CD4-positive, alpha-beta T cell treated with Interleukin-4 for 1 hour (primary cell): ENCODE measurements at places on chromosomes 3 and 15.

DNA sequence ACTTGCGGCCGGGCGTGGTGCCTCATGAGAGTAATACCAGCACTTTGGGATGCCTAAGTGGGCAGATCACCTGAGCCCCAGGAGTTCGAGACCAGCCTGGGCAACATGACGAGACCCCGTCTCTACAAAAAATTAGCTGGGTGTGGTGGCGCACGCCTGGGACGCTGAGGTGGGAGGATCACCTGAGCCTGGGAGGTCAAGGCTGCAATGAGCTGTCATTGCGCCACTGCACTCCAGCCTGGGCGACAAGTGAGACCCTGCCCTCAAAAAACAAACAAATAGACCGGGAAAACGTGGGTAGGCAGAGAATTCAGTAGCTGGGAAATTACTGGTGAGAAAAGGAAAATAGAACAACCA, 667 bp downstream of the UMPS start:
- DNase-seq = no peak

DNA sequence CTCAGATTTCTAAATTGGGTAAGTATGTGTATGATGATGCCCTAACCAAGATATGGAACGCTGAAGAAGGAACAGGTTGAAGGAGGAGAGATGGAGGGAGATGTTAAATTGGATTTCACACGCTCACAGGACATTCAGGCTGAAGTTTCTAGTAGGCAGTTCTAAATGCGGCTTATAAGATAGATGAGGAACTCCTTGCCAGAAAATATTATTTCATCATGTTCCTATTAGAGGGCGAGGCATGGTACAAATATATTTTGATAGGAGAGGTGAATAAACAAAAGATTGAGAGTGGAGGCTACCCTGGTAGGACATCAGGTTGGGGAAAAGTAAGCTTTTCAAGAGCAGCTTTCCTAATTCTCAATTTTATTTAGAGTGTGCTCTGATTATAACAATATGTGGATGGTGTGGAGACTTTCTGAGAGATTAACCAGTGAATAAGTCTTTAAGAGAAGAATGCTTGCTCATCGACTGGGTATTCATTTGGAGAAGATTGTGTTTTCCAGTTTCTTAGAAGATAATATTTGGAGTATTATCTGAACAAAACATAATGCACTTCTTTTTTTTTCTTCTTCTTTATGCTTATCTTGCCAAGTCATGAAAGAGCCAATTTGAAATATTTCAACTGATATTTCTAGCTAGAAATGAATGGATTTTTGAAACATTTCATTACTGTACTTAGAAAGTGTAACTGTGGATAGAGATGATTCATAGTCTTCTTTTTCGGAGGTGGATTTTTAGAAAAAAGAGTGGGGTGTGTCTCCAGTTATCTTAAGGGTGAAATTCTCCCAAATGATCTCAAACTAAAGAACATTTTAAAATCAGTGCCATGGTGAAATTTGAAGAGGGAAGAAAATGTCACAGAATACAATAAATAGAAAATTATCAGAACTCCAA, 88.5 kb downstream of the B3GALNT1 start:
- no peak for DNase-seq

DNA sequence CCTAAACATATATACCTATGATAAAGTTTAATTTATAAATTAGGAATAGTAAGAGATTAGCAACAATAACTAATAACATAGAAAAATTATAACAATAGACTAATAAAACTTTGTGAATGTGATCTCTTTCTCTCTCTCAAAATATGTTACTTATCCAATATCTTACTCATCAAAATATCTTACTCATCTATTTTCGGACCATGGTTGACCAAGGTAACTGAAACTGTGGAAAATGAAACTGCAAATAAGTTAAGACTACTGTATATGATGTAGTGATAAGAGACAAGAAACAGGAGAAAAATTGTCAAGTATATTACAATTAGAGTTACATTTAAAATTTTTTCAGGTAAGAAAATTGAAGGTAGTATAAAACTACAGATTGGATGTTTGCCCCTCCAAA, 19.2 kb downstream of the MAP3K13 start:
- DNase-seq = no peak

- no peak for DNase-seq
Observed at GRCh38 chr3:47384425-47384824, 3.6 kb downstream of the PTPN23 start.

GRCh38 chr3:138113326-138113725, 2.1 kb downstream of the DZIP1L start:
- DNase-seq = no peak

DNA sequence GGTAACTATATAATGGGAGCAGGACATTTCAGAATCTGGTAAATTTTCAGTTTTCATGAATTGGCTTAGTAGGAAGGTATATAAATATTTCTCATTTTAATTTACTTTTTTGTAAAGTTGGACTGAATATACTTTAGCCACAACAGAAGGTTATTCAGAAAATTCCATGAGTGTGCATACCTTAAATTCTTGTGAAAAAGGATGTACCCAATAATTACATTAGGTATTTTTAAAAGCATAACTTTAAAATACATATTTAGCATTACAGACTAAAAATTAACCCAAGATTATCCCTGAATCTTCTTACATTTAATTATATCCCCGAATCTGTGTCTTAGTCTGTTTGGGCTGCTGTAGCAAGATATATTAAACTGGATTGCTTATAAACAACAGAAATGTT, 24.9 kb upstream of the ATP11B start:
- DNase-seq = no peak

DNA sequence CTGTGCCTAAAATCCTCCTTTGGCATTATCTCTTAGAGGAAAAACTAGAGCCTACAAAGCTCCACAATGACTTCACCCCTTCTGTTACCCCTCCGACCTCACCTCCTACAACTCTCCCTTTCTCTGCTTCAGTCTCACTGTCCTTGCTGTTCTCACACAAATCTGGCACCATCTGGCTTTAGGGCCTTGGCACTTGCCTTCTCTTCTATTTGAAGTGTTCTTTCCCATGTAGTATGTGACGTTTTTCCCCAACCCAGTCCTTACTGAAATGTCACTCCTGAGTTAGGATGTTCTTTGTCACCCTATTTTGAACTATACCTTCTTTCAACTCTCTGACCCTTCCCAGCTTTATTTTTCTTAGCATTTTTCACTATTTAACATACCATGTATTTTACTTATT, 8.7 kb downstream of the STX19 start:
- no peak for DNase-seq

GRCh38 chr3:79392479-79392878, 375.3 kb downstream of the ROBO1 start:
- DNase-seq = no peak

DNA sequence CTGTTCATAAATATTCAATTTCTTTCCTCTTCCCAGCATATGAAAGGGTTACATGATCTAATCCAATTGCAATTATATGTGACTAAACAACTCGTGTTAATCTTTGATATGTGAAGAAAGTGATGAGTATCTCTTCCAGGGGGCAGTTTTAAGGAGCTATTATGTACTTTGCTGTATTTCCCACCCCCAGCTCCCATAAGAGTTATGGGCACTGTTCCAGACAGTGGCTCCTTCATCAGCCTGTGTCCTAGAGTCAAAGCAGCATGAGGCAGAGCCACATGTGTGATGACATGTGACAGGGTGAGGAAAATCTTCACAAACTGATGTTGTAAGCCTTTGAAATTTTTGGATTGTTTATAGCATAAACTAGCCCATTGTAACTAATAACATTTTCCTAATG, 315.4 kb downstream of the DIPK2A start:
- DNase-seq = no peak

GRCh38 chr15:98647774-98648653, at the start of gene IGF1R:
Gene IGF1R, plus strand, starts transcription at chr15:98648539. Its CDS starts 1,043 bp downstream, at chr15:98649582.
- peak; percentile 87 for DNase-seq

GRCh38 chr3:71641674-71642073, 58.1 kb upstream of the FOXP1 start:
- DNase-seq = no peak

DNA sequence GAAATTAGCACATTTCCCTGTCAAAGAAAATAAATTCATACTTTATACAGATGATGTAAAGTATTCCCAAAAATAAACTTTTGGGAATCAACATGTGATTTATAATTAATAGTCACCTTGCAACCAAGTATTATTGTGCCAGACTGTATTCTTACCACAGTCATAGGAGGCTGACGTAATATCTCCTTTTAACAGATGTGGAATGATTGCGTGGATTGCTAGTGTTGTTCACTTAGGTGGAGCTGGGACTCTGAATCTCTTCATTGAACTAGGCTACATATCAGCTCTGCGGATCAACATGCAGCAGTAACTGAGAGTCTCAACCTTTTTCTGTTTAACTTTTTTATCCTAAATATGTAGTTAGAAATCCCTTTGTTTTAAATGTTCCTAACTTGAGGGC, 37.2 kb downstream of the PXK start:
- DNase-seq = no peak

- DNase-seq = peak; percentile 23
Observed at GRCh38 chr3:72427624-72428023, 420.6 kb downstream of the SHQ1 start.

GRCh38 chr3:13556207-13556606, 7.3 kb downstream of the FBLN2 start:
- no peak for DNase-seq

DNA sequence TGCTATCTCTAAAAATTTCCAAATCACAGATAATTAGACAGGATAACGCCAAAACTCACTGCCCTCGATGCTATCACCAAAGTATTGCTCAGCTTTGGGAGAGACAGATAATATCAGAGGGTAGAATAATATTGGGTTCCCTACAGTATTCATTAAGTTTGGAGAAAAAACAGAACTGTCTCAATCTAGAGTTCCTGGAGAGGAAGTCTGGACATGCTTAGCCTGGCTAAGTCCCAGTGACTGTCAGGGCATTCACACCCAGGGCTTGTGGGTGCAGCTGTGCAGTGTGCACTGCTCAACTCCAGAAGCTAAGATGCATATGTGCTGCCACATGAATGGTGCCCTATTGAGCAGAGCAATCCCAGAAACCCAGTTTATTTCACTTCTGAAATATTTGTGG, 459.6 kb upstream of the DPH6 start:
- no peak for DNase-seq

- no peak for DNase-seq
Observed at GRCh38 chr3:127045435-127046045, 62.6 kb downstream of the PLXNA1 start.

GRCh38 chr15:40543082-40543481, 21.8 kb downstream of the CCDC32 start:
- DNase-seq = no peak

- no peak for DNase-seq
Observed at GRCh38 chr3:2001306-2002108, 97.2 kb upstream of the CNTN4 start.

GRCh38 chr3:119405315-119405714, 58.1 kb downstream of the TMEM39A start:
- no peak for DNase-seq

GRCh38 chr3:46194868-46195553, 13.1 kb downstream of the CCR1 start:
- no peak for DNase-seq

- DNase-seq = no peak
Observed at GRCh38 chr3:177672252-177672911, 475.1 kb upstream of the TBL1XR1 start.

DNA sequence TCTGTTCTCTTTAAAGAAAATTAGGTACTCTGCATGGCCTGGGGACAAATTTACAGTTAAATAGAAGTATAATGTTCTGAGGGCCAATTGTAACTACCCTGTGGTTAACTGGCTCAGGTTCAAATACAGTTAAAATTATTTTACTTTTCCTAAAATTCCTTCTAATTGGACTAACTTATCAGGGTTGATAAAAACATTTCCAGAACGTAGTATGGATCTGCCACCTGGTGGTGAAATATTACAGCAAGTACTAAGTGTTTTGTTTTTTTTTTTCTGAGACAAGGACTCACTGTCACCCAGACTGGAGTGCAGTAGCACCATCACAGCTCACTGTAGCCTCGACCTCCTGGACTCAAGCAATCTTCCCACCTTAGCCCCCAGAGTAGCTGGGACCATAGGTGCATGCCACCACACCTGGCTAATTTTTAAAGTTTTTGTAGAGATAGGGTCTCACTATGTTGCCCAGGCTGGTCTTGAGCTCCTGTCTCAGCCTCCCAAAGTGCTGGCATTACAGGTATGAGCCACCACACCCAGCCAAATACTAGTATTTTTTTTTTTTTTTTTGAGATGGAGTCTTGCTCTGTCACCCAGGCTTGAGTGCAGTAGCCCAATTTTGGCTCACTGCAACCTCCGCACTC, 29.2 kb downstream of the NEO1 start:
- no peak for DNase-seq

DNA sequence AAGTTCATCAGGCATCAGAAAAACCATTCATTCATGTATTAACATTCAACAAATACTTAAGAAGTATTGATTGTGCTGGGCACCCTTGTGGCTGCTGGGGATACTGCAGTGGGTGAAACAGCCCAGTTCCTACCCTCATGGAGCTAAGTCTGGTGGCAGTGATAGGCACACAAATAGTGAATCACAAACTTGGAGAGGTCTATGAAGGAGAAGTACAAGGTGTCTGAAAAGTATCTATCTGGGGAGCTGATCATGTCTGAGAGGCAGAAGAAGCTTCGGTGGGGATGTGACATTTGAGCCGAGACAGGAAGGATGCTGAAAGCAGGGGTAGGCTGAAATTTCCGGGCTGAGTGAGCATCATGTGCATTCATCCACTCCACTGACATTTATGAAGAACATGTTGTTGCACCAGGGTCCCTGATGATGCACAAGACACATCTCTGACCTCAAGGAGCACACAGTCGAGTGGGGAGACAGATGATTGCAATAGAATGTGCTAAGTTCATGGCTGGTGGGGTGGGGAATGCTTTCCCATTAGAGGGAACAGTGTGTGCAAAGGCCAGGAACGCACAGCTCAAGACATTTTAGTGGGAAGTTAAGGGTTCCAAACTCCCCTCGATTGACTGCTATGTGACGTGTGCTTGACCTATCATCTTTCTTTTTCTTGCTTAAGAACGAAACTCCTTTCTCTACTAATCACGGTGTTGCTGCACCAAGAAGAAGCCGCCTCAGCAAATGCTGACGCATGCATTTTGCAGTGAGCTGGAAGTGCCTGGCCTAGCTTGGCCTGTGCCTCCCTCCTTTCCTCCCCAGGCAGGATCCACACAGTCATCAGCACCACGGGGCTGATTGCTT, 309.1 kb upstream of the ICE2 start:
- peak; percentile 25 for DNase-seq

DNA sequence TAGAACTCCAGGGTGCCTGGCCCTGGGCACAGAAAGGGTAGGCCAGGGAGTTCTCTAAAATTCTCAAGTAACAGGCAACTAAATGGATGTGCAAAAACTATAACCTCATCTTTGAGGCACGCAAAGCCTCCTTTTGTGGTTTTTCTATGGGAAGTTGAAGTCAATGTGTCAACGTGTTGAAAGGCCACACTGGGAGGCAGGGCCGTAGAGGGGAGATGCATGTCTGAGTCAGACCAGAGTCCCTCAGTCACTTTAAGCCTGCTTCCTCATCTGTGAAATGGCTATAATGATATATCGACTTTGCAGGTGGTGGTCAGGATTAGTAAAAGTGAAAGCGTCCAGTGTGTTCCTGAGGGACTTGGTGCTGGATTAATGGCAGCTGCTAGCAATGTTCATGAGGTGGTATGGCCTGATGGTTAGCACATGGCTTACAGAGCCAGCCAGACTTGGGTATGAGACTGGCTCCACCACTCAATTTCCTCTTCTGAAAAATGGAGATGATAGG, 17.0 kb downstream of the TGM5 start:
- peak; percentile 18 for DNase-seq

GRCh38 chr3:47337656-47338055, 43.2 kb upstream of the PTPN23 start:
- no peak for DNase-seq
